ENCODE measurements at places on chromosomes 5 and 9.
A peak's percentile ranks its signal among the peaks of the same experiment; 100 is the strongest.

- no peak for DNase-seq
Measured at GRCh38 chr9:128787659-128788058, 606 bp downstream of the TBC1D13 start.

DNA sequence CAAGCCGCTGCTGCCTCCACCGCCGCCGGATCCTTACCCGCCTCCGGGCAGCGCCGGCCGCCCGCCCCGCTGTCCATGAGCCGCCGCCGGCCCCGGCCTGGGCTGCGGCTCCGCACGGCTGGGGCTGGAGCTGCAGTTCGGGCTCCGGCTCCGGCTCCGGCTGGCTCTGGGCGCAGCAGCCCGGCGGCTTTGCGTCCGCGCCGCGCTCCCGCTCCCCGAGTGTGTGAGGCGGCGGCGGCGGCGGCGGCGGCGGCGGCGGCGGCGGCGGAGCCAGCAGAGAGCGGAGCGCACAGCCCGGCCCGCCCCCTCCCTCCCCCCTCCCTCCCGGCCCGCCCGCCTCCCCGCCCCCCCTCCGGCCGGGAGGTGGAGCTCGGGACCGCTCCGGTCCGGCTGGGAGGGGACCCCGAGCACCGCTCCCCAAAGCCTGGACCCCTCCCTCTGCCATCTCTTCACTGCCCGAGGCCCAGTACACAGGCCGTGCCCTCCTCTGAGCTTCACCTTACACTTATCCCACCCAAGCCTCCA, at the start of gene PCDH1:
Gene PCDH1, minus strand, starts transcription at position 225 of the 525 bp plus-strand sequence. Its CDS starts 148 bp downstream, at position 77.
- DNase-seq = no peak

DNA sequence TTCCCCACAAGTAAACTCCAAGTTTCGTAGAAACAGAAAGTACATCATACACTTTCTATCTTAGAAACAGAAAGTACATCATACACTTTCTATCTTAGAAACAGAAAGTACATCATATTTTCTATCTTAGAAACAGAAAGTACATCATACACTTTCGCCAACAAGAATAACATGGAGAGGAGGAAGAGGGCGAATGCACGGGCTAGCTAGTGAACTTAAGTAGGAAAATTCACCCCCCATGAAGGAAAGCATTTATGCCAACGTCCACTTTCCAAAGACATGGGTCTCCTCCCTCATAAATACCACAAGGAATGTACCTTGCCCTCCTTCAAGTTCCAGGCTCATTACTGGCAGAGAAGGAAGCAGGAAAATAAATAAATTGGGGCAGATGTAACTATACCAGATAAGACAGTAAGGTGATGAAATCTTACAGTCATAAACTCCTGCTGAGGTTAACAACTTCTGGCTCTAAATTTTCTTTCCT, 64.7 kb downstream of the FRMD3 start:
- DNase-seq = peak; percentile 77

DNA sequence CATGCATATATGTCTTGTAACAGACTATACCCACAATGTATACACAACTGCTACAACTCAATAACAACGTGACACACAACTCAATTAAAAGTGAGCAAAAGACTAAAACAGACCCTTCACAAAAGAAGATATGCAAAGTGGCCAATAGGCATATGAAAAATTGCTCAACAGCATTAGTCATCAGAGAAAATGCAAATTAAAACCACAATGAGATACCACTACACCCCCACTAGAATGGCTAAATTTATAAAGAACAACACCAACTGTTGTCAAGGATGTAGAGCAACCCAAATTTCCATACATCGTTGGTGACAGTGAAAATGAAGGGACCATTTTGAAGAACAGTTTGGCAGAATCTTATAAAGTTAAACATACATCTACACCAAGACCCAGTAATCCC, 38.9 kb downstream of the GABRB2 start:
- DNase-seq = peak; percentile 4

GRCh38 chr9:8486095-8486494, 686.5 kb upstream of the DMAC1 start:
- no peak for DNase-seq

DNA sequence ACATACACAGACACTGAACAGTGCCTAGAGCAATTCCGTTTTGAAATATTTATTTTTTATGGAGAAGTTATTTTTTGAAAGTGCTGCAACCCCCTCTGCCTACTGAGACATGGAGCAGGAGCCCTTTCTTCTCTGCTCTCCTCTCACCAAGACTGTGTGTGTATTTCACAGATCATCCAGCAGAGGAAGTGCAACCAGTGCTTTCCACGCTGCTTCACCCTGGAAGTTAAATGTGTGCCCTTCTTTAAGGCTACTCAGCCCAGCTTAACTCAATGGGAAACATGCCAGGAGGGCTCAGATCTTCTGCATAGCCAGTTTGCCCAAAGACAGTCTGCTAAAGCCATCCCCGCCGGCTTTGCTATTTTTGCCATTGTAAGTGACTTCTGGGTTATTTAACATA, 606.3 kb downstream of the TLE1 start:
- peak; percentile 13 for DNase-seq

- no peak for DNase-seq
Measured at GRCh38 chr5:179229331-179229831, 115.9 kb downstream of the ADAMTS2 start.

DNA sequence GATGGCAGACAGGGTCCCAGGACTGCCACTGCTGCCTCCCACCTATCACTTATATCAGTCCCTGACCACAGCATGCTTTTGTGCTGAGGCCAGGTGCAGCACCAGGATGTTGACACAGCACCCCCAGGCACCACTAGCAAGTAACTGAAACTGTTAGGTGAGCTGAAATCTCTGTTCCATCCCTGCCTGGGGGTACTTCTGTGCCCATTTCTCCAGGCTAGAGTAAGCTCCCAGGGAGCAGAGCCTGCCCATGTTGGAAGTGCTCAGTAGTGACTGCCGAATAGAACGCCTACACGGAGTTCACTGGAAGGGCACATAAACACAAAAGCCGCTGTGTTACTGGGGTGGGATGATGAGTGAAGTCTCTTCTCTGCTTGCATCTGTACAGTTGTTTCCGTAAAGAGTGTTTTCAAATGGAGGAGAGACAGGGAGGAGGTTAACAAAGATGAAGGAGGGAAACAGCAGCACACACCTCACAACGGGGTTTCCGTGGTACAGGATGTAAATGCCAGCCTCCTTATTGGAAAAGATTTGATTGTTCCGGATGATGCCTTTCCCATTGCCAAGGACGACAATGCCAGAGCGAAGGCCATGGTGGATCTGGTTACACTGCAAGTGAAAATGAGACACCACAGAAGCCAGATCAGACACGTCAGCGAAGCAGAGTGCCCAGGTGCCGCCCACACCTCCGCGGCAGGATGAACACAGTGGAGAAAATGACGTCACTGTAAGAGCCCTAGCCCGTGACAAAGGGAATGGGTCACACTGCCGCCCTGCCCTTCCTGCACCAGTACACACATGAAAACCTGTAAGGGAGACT, 43.1 kb downstream of the POLR1E start:
- no peak for DNase-seq

GRCh38 chr9:20384642-20385041, 237.7 kb downstream of the MLLT3 start:
- DNase-seq = no peak

DNA sequence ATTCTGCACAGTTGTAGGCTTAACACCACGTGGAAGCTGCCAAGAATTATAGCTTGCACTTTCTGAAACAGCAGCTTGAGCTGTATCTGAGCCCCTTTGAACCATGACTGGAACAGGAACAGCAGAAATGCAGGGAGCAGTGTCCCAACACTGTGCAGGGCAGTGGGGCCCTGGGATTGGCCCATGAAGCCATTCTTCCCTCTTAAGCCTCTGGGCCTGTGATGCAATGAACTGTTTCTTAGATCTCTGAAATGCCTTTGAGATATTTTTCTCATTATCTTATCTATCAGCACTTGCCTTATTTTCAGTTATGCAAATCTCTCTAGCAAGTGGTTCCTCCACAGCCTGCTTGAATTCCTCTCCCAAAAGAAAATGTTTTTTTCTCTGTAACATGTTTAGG, 87.0 kb upstream of the MTAP start:
- DNase-seq = no peak

DNA sequence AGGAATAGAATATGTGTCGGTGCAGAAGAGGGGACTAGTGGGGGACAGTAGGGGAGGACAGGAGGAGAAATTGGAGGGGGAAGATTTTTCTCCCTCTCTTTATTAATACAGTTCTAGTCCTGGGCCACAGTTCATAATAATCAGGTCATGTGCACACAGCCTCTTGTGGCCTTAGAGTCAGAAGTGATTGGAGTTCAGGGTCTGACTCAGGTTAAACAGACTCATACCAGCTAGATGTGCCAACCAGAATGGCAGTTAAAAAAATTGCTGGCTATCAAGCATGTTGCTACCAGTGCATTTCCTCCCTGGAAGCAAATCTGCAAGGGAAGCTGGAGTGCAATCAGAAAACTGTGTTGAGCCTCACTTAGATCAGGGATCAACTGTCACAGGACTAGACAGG, 132.7 kb upstream of the MAP1B start:
- DNase-seq = no peak

DNA sequence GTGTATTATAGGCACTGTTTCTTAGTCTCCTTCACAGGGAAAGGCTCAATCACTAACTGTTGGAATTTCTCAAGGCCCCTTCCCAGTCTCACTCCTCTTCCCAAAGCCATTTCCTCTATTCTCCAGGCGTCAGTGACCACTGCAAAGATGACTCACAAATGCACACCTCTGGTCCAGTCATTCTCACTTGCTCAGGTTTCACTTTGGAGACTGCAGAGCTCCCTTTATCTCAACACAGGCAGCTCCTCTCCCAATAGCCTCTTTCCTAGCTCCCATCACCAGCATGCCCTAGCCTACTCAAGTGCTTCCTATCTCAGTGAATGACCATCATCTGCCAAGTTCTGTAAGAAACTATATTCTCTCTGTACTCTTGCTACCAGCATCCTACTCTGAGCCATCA, 323.6 kb downstream of the NTRK2 start:
- no peak for DNase-seq

DNA sequence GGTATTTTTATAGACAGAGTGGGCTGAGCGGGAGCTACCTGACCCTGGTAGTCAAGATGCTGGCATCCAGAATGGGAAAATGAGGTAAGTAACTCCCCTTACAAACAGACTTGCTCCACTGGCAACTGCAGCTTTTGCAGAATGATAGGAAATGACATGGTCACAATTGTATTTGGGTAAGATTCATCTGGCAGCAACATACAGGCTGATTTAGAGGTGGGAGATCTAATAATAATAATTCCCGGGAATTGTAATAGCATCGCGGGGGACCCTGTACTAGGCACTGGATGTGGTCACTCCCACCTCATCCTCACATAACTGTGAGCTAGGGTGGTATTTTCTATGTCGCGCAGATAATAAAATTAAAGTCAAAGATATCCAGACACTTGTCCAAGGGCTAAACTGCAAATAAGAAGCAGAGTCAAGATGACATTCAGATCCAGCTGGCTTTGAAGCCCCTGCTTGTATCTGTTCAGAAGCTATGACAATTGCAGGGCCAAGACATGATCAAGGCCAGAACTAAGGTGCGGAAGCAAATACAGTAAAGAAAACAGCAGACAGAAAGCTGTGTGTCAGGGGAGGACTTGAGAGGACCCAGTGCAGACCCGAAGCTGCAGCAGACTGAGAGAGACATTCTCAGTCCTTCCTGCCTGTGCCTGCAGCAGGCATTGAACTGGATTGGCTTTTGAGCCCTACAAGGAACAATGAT, 507.2 kb downstream of the BNC2 start:
- no peak for DNase-seq

DNA sequence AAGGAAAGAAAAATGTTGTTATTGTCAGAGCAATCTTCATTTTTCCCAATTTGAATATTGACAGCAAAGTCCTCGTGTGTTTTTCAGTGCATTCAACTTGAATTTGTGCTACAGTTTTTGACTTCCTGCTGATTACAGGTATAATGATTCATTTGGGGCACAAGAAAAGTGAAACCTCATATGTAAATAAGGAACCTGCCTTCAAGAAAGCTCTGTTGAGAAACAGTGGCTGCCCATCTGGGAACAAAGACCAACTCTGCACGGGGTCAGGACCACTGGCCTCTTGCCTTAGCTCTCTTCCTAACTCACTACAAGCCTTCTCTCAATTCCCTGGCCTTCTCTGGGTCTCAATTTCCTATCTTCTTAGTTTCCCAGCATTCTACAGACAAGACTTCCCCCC, 21.0 kb downstream of the TIMD4 start:
- DNase-seq = no peak

DNA sequence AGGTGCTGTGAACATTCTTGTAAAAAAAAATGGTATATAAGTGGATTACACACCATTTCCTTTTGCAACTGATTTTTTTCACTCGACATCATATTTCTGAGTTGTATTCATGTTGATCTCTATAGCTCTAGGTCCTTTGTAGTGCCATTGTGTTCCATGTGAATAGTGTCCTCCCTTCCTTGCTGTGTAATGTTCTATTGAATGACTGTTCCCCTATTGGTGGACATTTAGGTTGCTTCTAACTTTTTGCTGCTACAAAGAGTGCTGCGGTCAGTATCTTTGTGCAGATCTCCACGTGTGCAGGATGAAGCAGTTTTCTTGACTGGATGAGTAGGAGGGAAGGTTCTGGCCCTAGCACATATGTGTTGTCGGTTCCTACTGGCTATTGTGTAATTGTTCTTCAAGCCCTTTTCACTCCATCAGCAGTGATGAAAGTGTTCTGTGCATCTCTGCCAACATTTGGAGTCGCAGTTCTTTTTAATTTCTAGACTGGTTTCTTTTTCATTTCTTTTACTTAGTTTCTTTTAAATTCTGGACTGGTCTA, 20.2 kb downstream of the DAB2IP start:
- DNase-seq = peak; percentile 65

DNA sequence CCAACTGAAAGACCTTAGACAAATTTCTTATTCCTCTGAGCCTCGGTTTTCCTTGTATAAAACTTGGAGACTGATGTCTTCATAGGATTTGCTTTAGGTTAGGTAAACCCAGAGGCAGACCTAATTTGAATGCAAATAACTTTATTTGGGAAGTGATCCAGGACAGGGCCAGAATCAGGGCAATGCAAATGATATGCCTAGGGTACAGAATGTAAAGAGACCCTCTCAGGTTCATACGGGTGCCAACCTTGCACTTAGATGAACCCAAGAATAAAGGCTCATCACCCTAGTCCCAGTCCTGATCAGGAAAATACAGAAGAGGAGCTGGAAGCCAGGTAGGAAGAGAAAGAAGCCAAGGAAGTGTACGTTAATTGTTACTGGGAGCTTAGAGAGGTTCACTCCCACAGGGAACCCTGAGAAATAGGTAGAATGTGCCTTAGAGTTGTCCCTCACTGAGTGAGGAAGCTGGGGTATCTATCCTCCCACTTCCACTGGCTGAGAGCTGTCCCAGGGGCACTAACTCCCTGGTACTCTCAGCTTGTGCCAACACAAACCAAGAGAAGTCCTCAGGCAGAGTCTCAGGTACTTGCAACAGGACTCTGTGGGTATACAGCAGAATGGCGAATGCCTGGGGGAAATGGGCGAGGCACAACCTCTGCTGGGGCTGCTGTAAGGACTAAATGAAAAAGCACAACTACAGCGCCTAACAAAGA, 3.1 kb upstream of the HK3 start:
- DNase-seq = no peak

All from inflammatory macrophage treated with lipopolysaccharide for 4 hours (primary cell).